ENCODE measurements at places on chromosomes 1 and 21.

GRCh38 chr21:19842601-19843000, 1155.6 kb upstream of the NCAM2 start:
- DNase-seq = no peak

GRCh38 chr1:189868021-189868420, 609.6 kb downstream of the BRINP3 start:
- no peak for DNase-seq

DNA sequence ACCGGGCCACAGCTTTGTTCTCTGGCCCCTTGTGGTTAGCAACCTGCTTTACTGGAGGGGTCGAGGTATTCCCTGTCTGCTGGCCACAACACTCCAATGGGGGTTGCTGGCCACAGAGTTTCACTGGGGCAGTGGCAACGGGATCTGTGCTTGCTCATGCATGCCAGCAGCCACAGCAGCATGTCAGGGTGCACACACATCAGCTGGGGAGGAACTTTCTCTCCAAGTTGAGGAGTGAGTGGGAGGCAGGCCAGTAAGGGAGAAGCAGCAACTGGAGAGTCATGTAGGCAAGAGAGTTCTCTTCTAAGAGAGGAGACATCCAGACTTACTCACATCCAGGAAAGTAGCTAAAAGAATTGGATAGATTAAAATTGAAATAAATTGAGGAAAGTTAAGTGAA, 38.0 kb downstream of the SAMD13 start:
- DNase-seq = no peak

- no peak for DNase-seq
These were observed 44.2 kb downstream of the SCYL3 start for GRCh38 chr1:169849346-169850022.
